ENCODE measurements at places on chromosomes 11 and 22.

GRCh38 chr11:67422891-67423290, 5.4 kb upstream of the RPS6KB2 start:
- DNase-seq: no peak

DNA sequence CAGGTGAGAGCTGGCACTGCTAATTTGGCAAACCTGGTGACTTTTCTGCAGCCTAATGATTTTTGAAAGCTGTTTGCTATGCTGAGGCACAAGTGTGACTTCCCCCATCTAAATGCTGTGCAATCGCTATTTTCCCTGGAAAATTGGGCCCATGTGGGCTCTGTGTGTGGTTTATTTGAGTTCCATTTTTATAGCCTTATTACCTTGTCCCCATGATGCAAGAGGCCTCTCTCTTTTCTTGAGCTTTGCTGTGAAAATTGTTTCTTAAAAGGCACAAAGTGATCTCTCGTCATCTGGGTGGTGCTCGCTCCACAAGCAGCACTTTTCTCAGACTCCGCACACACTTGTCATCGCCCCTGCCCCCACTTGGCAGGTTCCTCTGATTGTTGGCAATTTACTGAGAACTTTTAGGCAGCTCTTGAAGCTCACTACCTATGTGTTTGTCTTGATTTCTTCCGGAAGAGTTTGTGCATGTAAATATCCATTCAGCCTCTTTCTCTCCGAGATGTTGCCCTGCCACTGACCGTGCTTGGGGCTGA, 24.9 kb downstream of the BMAL1 start:
- DNase-seq: no peak

- DNase-seq: no peak
Observed at GRCh38 chr22:47442821-47443220, 680.4 kb downstream of the TBC1D22A start.

GRCh38 chr22:30655532-30655931, 12.1 kb downstream of the DUSP18 start:
- DNase-seq: no peak

DNA sequence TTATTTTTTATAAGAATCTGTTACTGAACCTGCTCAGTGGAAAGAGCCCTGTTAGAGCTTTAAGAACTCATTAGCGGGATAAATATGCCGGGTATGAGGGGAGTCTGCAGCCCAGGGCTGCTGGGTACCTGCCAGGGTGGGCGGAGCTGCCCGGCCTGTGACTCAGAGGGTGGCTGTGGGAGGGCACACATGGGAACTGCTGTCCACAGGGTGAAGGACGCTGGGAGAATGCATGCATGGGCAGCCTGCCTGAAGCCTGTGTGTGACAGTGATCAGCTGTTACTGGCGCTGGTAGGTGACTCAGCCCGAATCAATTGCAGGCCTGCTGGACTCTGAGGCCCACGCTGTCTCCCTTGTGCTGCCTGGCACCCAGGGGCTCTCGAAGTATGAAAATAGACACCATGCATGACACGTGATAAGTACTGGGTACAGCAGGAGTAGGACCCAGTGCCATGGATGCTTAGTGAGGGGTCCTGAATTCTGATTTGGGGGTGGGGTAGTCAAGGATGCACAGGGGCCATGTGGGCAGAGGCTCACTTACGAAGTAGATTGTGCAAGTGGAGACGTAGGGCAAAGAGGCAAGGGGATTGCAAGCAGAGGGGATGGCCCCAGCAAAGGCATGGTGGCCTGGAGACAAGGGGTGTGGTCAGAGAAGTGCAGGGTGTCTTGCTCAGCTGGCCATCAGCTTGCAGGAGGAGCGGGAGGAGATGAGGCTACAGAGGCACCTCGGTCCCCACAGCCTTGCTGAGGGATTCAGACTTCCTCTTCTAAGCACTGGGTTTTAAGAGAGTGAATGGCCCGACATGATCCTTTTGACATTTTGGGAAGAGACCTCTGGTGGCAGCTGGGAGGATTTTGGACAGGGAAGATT, 36.5 kb downstream of the GRIK4 start:
- no peak for DNase-seq

- no peak for DNase-seq
Observed at GRCh38 chr11:23399995-23400394, 539.7 kb upstream of the CCDC179 start.

- no peak for DNase-seq
Observed at GRCh38 chr11:1460396-1460985, 26.1 kb downstream of the MOB2 start.

- no peak for DNase-seq
Observed at GRCh38 chr11:86741484-86741835, 58.9 kb upstream of the PRSS23 start.

DNA sequence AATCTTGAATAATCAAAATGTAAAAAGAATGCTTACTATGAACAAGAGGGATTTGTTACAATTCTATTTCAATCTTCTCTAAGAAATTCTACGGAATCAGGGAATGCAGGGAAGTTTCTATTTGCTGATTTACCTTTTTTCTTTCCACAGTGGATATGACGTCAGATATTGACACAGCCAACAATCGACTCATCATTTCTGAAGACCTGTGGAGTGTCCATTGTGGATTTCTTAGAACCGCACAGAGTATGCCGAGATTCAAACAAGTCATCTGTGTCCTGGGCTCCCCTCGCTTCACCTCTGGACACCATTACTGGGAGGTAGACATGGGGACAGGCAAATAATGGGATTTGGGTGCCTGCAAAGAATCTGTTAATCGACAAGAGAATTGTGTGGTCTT, 4.1 kb upstream of the RFPL1 start:
- DNase-seq: no peak

- no peak for DNase-seq
Observed at GRCh38 chr11:18853086-18853720, 61.6 kb upstream of the PTPN5 start.

- DNase-seq: no peak
Observed at GRCh38 chr11:64570341-64570740, 20.7 kb upstream of the SLC22A12 start.

DNA sequence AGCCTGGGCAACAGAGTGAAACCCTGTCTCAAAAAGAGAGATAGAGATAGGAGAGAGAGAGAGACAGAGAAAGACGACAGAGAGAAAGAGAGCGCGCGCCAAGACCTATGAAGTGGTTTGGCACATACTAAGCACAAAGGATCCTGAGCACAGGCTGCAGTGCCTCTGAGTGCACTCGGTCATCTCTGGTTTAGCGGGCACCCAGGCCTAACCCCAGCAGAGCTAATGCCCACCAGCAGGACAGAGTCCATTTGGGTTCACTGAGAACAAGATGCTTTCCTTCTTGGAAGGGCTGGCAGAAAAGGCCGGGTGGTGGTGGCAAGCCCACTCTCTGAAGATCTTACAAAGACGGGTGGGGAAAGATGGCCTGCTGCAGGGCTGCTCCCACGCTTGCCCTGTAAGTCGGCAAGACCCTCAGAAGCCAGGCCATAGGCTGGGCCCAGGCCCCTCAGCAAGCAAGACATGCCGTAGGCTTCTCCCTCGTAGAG, 3.3 kb downstream of the SCARF2 start:
- DNase-seq: no peak

DNA sequence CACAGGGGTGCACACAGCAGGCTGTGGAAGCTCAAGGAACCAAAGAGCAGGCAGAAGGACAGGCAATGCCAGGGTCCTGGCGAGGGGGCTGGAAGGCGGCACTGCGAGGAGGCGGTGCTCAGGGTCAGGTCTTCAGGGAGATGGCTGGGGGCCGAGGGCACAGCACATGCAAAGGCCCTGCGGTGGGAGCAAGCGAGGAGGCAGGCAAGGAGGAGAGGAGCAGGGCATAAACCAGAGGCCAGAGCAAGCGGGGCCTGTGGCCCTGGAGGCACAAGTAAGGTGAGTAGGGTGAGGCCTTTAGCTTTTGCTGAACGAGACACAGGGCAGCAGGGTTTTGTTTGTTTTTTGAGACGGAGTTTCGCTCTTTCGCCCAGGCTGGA, 126.9 kb downstream of the ARHGAP8 start:
- no peak for DNase-seq

- peak; percentile 30 for DNase-seq
Observed at GRCh38 chr11:18721561-18722292, 4.3 kb downstream of the IGSF22 start.

GRCh38 chr22:43446916-43447315, 35.1 kb downstream of the MPPED1 start:
- DNase-seq: no peak
